ENCODE measurements at places on chromosomes 7 and 10.

- DNase-seq: no peak
Measured at GRCh38 chr7:25087855-25088254, 37.2 kb downstream of the CYCS start.

GRCh38 chr7:78175330-78176100 is 376.9 kb downstream of the PHTF2 start:
- no peak for DNase-seq

- DNase-seq: peak; percentile 26
Measured at GRCh38 chr10:53786236-53786900, 1013.8 kb upstream of the MBL2 start.

DNA sequence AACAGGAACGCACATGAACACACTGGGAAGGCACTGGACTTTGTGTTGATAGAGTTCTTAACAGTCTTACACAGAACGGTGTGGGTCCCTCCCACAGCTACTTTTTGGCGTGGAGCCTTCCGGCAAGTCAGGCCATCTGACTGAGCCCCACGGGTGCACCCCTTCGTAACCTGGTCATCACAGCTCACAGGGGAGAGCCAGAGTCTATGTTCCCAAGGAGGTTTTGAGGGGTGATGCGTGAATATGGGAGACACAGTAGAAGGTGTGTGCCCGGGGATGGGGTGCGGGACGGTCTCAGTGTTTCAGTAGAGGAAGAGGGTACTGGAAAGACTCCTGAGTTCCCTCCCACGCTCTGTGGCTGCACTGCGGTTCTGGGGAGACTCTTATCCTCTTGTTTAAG is 291.7 kb downstream of the DNAJB6 start:
- DNase-seq: no peak

- DNase-seq: no peak
Measured at GRCh38 chr10:99927721-99928280, 81.9 kb downstream of the DNMBP start.

DNA sequence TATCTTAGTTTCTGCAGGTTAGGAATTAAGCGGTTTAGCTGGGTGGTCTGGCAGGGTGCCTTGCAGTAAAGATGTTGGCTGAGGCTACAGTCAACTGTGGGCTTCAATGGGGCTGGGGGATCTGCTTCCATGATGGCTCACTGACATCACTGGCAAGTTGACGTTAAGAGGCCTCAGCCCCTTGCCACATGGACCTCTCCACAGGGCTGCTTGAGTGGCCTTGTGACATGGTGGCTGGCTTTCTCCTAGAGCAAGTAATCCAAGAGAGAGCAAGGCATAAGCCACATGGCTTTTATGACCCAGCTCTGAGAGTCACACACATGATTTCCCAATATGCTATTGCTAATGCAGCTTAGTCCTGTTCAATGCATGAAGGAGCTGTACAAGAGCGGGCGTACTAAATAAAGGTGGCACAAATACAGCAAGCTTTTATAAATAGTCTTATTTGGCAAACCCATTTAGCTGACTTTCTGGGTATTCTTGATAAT is 109.1 kb downstream of the SEPTIN7 start:
- no peak for DNase-seq

GRCh38 chr10:123673198-123673597 is 7.0 kb downstream of the GPR26 start:
- DNase-seq: no peak

DNA sequence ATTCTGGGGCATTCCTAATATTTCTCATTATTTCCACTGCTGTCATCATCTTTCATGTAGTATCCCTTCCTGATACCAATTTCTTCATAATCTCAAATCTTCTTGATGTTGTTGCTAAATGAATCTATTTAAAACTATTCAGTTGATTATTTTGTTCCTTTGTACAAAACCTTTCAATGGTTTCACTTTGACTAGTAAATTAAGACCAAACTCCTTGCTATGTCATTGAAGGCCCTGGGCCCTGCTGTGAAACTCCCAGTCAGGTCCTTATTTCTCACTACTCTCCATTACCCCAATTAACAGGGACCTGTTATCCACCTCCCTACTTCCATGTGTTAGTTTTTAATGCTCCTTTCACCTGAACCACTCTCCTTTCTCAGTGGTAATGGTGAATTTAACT is 97.0 kb downstream of the CTTNBP2 start:
- DNase-seq: no peak

- DNase-seq: no peak
Measured at GRCh38 chr10:97822261-97822687, 27.4 kb upstream of the GOLGA7B start.

- no peak for DNase-seq
Measured at GRCh38 chr7:155863721-155864151, 51.5 kb upstream of the SHH start.

GRCh38 chr10:7300384-7300971 is 110.4 kb downstream of the SFMBT2 start:
- no peak for DNase-seq

GRCh38 chr10:44589944-44590449 is 205.1 kb upstream of the CXCL12 start:
- peak; percentile 26 for DNase-seq

DNA sequence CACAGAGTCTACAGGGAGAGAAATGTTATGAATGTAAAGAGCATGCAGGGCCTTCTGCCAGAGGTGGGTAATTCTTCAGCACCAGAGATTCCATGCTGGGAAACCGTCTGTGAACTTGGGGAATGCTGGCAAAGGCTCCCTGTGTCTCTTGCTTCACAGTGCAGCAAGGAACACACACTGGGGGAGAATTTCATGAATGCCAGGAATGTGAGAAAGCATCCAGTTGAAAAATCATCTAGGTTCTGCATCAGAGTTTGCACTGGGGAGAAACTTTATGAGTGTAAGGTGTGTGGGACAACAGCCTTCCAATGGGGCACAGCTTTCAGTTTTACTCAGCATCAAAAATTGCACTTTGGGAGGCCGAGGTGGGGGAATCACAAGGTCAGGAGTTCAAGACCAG is 224.3 kb upstream of the IGFBP3 start:
- DNase-seq: no peak

GRCh38 chr7:70502117-70502863 is 629.7 kb upstream of the GALNT17 start:
- DNase-seq: no peak

- no peak for DNase-seq
Measured at GRCh38 chr7:36871355-36871738, 147.1 kb upstream of the AOAH start.

DNA sequence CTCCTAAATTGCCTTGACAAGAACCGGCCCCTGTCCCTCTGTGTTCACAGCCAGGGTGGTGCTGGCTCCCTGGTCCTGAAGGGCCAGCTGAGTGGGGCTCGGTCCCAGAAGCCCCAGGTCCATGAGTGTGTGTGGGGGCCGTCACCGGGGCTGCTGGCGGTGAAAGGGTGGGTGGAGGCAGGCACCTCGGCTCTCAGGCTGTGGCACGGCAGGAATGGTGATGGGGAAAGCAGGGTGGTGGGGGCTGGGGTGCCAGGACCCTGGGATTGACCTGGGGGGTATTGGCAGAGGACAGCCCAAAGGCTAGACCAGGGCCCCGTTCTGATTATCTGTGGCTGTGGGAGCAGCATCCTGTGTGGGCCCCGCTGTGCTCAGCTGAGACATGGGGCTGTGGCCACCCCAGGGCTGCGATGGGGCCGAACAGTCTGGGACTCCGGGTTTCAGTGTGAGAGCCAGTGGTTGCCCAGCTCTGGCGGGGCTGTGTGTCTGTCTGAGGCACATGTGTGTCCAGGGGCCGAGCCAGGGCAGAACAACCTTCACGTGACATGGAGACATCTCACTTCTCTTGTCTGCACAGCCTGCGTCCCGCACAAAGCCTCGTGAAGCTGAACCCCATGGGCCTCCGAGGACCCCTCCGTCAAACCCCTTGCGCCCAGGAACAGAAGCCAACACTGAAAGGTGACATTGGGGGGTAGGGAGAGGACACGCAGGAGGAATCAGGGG is 144.2 kb downstream of the ELFN1 start:
- no peak for DNase-seq

GRCh38 chr7:98021588-98022351 is 31.8 kb upstream of the OCM2 start:
- peak; percentile 88 for DNase-seq

DNA sequence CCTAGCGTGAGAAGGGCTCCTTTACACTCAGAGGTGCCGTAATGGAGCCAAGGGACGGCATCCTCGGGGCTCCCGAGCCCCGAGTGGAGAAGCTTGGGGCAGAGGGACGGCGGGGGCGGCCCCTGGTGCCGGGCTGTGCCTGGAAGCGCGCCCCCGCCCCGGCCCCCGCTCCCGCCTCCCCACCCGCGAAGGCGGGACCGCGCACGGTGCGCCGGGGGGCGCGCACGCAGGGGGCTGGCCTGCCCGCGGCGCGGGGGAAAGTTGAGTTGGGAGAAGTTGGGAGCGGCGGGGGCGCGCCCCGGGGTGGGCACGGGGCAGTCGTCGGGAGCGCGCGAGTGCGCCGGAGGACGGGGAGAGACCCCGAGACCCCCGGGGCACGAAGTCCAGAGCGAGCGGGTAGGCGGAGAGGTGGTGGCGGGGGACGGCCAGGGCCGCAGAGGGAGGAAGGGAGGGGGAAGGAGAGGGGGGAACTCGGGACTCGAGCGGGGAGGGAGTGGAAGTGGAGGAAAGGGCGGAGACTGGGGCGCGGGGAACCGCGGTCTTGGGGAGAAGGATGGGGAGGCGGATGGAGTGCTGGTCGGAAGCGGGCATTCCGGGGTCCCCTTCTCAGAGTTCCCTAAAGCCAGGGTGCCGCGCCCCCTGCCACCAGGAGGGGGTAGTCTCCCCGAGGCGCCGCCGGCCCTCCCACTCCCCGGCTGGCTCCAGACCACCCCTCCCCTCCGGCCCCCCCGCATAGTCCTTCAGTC is at the start of gene SLC4A2:
SLC4A2 (plus strand) TSS at position 223 of the 746 bp plus-strand sequence. CDS start 2,399 bp downstream, outside the sequence.
- DNase-seq: peak; percentile 94

Measured in HEK293T (cell line).